GDM1 (cell line): ENCODE measurements at places on chromosomes 2 and 18.

DNA sequence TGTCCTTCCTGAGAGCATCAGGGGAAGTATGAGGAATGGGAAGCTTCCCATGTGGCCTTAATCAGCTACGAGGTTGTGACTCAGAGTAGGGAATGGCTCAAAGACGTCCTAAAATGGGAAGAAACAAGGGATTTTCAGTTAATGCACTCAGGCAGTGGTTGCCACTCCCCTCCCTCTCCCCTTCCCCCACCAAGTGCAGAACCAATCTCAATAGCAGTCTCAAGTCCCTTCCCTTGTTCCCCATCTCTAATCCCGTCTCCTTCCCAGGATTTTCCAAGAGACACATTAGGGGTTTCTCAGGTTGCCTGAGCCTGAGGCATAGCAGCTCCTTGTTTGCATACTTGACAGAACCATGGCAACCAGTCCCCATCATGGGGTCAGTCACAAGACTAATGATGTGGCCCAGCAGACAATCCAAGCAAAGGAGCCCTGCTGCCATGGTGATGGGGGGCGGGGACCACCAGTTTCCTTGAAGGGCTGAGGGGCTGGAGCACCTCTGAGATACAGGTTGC is 18.2 kb upstream of the RESP18 start:
- no peak for DNase-seq

DNA sequence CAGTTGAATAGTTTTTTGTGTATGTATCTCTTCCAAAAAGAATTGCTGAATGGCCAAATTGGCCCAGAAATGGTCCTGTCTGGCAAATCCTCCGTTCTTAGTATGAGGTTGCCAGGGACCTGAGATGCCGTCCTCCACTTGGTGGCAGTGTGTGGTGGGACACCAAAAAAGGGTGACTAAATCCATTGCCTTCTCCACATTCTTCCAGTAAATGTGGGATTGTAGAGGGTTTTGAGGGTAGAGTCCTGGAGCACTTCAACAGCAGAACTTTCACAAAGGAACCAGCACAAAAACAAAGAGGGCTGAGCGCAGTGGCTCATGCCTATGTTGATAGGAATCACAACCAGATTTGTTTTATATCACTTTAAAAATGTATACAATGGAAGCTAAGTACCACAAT is 199.9 kb downstream of the BCL2 start:
- peak; percentile 17 for DNase-seq

GRCh38 chr2:25400576-25401216 is 59.0 kb upstream of the DNMT3A start:
- DNase-seq: no peak

DNA sequence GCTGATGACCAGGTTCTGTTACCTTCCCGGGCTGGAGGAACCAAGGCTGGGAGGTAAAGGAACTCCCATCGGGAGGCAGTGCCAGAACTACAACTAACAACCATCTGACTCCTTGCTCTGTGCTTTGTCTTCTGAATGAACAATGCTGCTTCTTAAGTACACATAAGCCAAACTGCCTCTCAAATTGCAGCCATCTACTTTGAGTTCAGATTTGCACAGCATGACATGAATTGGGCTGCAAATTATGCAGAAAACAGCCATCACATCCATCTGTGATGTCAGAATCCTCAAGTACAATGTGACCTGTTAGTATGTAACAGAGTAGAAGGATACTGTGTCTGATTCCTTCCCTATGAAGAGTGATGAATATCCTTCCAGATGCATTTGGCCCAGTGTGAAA is 290.6 kb downstream of the ZNF521 start:
- DNase-seq: no peak

DNA sequence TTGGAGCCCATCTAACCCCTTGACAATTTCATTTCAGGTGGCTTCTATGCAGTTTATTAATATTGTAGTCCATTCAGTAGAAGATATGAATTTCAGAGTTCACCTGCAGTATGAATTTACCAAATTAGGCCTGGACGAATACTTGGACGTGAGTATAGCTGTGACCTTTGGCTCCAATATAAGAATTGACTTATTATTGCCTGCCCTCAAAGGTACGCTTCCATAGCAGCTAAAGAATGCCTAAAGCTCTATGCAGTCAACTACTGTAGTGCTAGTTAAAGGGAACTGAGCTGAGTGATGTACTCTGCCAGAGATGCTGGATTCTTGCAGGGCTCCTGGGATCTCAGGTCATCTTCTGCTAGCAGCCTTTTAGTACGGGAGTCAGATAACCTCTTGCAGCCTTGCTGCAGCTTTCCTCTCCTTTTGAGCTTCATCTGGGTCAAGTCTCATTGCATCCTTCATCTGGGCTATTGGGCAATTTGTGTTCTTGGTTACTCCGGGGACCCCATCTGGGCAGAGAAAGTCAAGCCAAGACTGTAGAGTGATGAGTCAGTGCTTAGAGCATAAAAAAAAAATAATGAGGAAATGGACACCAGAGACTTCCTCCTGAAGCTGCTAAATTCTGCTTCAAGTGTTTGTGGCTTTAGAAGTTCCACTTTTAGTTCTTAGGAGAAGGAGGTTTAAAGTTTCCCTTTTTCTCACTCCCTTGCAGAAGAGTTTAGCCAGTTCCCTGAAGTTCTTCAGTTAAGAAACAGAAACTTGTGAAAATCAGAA is 105.6 kb downstream of the PRPF40A start:
- peak; percentile 74 for DNase-seq

DNA sequence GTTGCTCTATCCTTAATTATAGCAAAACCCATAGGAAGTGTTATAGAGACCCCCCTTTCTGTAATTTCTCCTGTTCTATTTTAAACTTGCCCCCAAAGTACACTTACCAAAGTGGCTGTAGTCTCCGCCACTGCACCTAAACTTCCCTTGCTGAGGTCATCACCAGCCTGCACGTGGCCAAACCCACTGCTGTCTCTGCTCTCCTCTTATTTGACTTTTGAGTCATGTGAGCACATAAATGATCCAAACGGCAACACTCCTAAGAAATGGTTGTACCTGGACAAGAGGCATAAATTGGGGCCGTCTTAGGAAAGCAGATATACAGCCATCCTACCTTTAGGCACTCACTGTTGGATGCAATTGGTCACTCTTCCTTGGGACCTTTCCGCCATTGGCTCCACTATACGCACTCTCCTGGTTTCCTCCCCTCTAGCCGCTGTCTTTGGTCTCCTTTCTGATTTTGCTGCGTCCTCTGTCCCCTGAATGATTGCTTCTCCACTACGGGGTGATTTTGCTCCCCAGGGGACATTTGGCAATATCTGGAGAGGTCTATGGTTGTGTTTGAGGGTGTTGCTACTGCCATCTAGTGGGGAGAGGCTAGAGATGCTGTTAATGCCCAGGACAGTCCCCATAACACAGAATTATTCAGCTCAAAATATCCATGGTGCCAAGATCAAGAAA is 19.2 kb upstream of the IL36G start:
- DNase-seq: peak; percentile 43

DNA sequence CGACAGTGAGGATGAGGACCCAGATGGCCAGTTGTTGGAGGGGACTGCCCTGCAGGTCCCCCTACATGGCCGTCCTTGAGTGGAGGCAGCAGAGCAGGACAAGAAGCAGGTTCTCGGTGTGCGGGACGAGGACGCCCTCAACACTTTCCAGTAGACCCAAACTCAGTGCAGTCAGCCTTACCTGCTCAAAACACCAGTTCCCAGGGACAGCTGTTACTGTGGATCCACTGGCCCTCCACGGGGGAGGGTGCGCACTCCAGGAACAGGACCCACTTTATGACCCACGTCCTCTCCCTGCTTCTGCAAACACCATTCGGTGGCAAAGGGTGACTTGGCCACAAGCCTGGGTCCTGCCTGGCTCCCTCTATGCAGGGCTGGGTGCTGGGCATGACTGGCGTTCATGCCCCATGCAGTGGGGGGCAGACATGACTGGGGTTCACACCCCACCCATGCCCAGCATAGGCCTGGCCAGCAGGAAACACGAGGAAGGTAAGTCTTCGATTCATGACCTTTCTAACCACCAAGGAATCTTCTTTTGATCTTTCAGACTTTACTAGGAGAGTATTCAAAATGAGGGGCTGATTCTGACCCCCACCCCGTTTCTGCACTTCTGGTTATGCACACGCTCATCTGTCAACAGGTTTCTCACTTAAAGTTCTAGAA is 233.7 kb downstream of the HDAC4 start:
- DNase-seq: no peak

DNA sequence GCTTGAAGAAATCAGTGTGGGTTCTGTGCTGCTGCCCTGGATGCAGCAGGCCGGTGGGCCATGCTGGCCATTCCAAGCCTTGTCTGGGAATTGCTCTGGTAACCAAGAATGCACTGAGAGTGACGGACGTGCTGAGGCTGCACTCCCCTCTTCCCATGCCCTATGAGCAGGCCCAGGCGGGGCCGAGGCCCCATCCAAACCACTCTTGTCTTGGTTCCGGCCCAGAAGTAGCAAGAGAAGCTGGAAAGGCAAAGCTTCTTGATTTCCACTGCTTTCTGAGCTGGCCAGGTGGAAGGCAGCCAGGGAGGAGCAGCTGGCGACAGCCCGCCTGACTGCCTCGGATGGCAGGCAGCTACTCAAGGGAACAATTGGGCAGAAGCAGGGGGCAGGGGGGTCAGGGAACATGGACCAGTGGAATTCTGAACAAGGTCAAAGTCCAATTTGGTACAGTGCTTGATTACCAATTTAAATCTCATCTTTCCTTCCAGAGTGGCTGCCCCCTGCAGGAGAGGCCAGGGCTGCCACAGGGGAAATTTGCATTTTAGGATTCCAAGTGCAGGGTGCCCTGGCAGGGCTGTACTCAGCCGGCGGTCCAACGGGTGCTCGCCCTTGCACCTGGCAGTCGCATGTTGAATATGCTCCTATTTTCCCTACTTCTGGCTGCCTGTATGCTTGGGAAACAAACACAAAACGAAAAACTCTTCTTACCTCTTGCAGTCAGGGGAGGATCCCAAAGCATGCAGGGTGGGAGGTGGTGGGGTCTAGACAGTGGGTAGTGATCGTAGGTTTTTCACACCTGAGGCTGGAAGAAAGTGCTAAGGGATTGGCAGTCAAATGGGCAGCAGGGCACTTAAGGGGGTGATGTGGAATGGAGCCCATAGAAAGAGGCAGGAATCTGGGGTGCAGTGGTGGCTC is 67.3 kb downstream of the LIPG start:
- no peak for DNase-seq

- no peak for DNase-seq
Observed at GRCh38 chr18:37274309-37275236, 291.0 kb downstream of the CELF4 start.

DNA sequence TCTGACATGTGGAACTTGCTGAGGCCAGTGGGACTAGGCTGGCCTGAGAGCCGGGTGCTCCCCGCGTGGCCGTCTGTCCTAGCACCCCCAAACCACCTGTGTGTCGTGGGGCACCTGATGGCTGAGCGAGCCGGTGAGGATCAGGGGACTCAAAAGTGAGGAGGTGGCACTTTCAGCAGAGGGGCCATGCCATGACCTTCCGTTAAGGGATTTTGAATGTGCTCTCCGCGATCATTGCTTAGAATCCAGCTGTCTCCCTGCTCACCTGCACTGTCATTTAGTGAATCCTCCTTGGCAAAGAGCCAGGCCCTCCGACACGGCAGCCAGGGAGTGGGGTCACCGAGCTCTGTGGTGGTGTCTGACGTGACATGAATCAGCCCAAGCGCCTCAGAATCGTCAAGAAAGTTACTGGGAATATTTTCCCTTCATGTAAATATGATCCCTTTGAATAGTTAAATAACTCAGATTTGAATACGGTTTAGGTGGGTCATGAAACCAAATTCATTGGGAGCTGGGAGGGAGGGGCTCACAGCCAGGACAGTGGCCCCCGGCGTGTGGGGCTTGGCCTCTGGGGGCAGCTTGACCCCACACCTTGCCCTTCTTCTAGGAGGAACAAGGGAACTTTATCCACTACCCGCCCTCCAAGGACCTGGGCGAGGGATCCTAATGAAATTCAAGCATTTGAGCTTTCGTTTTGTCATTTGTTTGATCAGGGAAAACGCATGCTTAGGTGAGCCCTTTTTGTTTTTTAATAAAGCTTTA is 9.5 kb downstream of the NFATC1 start:
- no peak for DNase-seq

DNA sequence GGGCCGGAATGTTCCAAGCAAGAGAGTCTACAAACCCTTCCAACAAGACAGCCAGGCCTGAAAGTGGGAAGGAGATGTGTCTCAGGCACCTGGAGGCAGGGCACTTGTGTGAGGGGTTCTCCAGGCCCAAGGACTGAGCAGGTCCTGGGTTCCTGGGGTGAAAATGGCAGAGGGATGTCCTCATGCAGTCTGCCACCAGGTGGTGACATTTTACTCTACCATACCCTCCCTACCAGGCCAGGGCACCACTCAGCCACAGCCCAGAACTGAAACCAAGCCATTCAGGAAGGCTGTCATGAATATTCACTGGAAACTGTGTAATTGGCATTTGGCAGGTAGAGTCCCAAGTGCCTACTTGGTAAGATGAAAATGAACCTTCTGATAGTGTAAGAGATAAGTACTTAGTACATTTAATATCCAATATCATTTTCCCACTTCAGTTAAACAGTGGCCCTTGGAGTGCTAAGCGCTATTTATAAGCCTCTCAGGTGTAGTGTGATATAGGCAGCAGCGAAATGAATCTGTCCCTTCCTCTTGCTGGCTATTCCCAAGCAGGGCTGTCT is 185.1 kb downstream of the MYO5B start:
- peak; percentile 35 for DNase-seq

- peak; percentile 12 for DNase-seq
Observed at GRCh38 chr2:66433945-66434678, 813 bp upstream of the MEIS1 start.

DNA sequence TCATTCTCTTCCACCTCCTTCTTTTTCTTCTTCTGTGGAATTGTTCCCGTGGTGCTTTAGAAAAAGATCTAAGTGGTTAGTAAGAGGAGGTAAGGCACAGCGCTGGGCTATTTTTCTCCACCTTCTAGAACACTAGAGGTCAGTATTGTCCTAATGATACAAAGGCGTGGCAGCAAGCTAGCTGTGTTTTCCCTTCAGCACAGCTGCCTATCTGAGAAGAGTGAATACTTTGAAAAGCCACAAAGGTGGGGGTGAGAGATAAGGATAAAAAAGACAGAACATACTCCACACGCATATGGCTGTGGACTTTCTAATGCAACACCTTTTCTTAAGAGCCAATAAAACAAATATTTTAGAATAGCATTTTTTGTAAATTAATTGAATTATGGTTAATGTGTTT is 2.1 kb downstream of the CNTNAP5 start:
- peak; percentile 55 for DNase-seq

GRCh38 chr2:239234191-239235175 is 166.3 kb downstream of the HDAC4 start:
- no peak for DNase-seq

DNA sequence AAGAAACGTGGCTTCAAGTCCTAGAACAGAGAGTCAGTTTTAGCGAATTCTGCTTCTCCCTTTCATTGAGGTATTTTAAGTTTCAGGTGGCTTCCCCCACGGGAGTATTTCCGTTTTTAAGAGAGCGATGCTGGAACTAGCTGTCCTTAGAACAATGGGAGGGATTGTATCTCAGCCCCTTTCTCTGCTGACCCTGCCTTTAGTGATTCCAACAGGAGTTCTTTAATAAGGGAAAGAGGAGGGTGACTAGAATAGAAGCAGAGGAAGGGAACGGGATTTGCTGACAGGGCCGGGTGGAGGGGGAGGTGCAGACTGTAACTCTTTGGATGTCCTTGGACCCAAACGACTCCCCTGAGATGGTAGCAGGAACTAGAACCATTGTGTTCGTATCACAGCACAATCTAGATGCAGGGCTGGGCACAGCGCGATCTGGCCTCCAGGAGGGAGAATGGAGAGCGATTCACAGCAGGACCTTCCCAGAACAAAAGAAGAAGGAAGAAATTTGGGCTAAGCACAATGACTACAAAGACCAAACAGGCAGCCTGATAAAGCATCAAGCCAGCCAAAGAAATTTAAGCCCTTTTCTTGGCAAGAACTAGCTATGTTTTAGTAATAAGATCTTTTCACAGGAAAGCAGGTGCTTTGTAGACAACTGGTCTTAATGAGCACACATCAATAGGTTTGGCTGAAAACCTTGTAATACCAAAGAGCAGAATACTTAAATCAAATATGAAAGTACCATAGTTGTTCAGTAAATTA is 15.8 kb upstream of the RTTN start:
- DNase-seq: no peak
